Stimulated activated CD4-positive, alpha-beta T cell treated with anti-CD3 and anti-CD28 coated beads, Interleukin-1b, Interleukin-23, amount 100 ng/mL, for 24 hours (primary cell): ENCODE measurements at places on chromosomes 6 and 20.

DNA sequence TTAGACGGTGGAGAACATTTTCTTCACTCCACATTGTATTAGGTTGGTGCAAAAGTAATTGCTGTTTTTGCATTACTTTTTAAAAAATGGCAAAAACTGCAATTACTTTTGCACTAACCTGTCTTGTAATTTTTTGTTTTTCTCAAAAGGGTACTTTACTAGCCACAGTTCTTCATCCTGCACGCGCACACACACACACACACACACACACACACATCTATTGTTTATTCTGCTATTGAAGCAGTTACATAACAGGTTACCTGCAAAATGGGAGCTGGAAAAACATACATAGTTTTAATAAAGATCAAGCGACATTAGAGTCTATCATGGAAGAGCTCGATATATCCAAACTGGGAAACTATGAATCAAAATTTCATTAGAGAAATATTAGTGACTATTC is 235.2 kb downstream of the SIM1 start:
- DNase-seq = no peak

DNA sequence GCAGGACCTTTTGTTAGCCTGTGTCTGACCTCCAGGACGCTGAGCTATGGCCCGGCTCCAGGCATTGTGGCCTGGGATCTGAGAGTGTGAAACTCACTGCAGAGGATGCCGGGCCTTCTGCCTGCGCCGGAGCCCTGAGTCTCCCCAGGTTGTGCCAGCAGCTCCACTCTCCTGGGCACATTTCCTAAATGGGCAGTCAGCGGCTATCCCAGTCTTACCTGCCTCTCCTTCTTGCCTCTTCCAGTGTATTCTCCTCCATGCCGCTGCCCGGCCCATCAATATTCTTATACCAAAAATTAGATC is 397.8 kb downstream of the CDH4 start:
- no peak for DNase-seq

DNA sequence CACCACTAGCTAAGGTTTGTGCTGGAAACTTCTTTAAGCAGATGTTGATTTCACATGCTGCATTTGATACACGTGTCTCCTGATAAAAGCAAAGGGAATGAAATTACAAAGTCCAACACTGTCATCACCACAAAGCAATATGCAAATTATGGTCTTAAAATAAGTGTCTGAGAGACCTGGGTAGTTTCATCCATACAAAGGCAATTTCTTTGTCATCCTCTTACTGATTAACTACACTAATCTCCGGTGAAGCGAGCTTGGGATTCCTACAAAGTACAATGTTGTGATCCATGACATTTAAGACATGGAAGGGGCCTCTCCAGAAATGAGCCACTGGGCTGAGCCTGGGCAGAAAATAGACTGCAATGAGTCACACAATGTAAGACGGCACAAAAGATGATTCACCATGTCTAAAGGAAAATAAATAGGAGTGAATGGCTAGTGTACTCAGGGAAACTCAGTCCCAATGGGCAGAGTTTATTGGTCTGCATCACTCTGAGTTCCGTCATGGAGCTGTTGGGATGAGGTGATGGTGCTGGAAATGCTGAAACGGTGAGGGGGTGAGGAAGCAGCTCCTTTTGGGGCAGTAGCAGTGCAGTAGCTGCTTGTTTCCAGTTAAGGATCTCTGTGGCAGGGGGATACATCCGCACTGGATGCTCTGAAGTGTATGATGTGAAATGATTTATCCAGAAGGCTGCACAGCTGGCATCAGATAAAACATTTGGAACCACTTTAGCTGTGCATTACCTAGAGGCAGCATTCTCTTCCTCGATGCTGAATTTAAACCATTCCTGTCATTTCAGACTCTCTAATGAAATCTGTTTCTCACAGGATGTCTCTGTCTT is 103.3 kb downstream of the IBTK start:
- DNase-seq = no peak

DNA sequence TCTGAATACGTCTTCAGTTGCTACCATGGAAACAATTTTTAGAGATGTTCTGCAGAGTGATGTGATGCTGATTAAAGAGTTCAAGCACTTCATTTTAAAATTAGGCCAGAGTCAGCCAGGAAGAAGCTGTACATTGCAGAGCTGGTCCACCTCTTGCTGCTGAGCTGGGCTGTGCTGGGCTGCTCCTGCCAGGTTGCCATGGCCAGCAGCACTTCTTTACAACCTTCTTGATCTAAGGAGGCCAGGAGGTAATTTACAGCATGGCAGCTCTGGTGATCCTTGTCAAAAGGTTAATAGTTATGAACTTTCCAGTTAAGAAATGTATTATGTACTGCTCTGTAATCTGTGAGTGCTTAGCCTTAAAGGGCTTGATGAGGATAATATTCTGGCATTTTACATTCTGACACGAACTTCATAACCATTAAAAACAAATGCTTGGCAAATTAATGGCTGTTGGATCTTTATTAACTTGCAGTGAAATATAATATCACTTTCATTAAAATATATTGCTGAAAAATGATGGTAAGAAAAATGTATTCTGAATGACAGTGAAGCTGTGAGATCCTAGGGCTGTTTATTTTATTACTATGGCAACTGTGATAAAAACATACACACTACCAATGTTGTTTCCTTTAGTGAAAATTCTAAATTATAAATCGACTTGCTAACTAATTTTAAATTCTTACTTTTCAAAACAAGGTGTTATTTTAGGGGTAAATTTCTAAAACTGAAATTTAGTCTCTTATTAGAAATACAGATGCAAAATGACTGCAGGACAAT is 259.7 kb downstream of the RFPL4B start:
- no peak for DNase-seq

- no peak for DNase-seq
Observed at GRCh38 chr20:62064770-62065673, 659 bp downstream of the TAF4 start.

- no peak for DNase-seq
Observed at GRCh38 chr6:64266351-64266821, 630.8 kb downstream of the PHF3 start.

DNA sequence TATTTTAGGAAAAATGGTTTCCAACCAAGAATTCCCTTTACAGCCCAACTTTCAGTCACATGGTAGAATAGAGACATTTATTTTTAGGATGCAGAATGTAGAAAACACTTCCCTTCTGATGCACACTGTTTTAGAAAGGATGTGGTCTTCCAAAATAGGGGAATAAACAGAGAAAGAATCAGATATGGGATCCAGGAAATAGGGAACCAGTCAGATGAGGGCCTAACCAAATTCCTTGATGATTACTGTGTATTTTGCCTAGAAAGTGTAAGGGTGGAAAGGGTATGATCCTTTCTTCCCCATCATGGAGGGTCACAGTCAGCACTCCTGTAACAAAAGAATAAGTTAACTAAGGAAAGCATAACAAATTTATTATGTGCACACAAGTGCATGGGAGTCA is 27.4 kb downstream of the SLX4IP start:
- no peak for DNase-seq
